ENCODE measurements at places on chromosomes 6 and 20.

DNA sequence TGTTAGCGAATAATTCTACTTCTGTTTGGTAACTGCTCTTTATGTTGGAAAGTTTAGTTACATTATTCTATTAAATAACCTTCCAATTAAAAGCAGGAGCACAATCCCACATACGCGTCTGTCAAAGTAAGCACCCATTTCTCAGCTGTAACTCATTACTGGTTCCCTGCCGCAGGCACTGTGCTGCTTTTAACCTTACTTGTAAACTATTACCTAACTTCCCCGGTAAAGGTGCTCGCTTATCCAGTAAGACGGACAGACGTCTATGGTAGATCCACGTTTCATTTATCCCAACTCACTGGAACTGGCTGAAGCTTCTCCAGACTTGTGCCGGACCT, 529 bp upstream of the ENPP4 start:
- DNase-seq = no peak

DNA sequence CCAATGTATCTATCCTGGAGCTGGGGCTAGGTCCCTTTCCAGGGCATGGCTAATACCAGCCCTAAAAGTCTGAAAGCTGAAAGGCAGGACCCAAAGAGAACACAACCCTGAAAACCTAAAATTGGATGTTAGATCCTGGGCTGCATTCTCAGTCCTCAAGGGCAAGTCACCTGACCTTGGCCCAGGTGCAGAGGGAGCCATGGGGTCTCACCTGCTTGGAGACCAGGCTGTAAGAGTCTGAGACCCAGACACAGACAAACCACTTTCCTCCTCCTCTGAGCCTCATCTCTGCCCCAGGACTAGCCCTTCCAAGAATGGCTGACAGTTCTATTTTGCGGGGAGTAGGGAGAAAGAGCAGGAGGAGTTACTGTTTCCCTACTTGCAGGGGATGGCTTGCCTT, 60.0 kb downstream of the EFCAB8 start:
- no peak for DNase-seq

GRCh38 chr6:170416303-170416702, 109.7 kb downstream of the FAM120B start:
- no peak for DNase-seq

- no peak for DNase-seq
These were observed 6.2 kb downstream of the ITCH start for GRCh38 chr20:34369265-34369664.

- DNase-seq = no peak
These were observed 64.4 kb downstream of the TMEM242 start for GRCh38 chr6:157258878-157259277.

DNA sequence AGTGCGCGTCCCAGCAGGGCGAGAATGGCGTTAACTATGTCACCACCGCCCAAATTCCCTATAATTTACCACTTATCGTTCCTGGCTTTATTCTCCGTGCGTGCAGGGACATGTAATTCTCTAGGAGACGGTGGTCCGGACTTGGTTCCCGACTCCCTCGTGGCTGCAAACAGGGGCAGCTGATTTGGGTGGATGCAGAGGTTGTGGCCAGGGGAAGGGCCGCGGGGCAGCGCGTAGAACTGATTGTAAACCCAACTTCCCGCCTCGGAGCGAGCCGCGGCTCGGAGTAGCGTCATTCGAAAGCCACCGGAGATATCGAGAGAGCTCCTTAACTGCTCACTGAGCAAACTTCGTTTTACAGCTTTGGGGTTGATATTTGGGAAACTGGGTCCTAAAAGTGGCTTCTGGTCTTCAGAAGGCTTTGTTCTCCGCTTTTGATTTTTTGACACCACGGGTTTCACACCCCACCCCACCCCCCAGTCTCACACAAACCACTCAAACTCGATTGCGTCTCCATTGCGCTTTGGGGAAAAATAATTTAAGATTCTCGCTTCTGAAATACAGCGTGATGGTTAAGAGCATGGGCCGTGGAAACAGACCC, 17.5 kb upstream of the ZSCAN9 start:
- DNase-seq = peak; percentile 38

GRCh38 chr20:9637889-9638288, 123.5 kb downstream of the LAMP5 start:
- DNase-seq = no peak

DNA sequence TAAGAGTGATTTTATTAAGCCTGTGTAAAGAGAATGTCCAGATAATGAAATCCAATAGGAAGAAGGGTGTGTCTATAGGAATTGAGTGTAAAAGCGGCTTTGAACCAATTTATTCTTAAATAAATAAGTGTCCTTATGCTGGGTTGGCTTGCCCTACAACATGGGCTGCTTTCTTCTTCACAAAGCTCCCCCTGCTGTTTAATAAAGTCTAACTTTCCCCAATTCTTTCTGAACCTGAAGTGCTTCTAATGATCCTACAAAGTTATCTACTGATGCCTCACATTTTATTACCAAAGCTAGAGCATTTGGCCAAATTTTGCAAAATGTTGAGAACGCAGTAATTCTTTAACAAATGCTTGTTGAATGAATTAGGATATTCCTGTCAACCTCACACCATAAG, 36.3 kb upstream of the SIRT5 start:
- no peak for DNase-seq

DNA sequence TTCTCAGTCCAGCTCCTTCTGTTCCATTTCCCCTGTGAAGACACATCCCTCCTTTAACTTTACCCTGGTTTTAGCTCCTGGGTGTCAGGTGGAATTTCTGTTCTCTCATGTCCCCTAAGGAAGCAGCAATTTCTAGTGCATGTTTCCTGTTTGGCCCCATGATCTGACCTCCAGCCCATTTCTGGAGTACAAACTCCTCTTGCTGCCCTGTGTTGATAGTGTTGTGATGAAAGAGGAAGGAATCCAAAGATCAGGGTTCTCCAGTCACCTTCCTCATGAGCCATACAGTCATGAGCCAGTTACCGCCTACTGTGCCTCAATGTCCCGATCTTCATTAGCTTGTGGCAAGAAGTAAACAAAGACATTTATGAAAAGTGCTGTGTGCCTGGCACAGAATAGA, 97.4 kb downstream of the PHACTR1 start:
- DNase-seq = no peak

DNA sequence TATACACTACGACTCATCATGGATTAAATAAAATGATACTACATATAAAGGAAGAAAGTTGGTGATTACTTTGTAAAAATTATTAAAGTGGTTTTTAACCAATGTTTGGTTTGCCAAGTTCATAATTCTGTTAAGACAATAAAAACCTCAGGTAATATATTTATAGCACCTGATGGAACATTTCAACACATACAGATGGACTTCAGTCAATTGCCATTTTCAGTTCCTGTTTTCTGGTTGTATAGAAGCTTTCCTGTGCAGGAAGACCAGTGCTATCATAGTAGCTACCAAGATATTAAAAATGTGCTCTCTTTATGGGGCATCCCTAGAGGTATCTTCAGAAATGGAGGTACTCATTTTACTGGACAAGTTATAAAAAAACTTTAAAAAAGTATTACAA, 1686.4 kb downstream of the GRIK2 start:
- DNase-seq = no peak

GRCh38 chr6:22445946-22446345, 123.4 kb upstream of the HDGFL1 start:
- DNase-seq = no peak

DNA sequence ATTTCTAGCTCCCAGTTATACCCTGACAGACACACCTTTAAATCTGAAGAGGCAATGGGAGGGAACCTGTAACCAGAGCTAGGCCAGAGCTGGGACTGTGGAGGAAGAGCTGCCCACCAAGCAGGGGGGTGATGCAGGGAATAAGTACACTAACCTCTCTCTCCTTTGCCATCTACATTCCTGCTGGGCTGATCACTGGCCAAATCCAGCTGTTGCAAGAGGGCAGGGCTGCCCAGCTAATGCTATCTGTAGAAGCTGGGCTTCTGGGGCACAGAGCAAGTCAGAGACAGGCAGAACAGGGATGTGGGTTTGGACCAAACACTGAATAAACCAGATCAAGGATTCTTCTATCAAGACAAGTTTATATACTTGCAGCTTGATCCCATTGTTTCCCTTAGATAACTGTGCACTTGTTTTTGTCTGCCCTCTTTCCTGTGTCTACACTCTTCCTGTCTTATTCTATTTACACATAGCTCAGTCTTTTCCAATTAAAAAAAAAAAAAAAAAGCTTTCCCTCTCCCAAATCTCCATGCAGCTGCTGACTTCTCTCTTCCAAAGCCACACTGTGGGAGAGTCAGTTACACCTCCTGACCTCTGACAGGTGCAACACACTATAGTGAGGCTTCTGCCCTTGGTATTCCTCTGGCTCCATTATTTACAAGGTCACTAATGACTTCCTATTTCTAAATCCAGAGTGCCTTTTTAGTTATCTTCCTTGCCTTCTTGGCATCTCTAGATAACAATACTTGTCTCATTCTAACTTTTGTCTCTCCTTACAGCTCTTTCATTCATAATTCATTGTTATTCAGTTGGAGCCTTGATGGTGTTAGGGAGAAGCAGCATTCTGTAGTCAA, 43.7 kb downstream of the TRIM38 start:
- no peak for DNase-seq

GRCh38 chr6:106739387-106739786, 110.0 kb downstream of the QRSL1 start:
- peak; percentile 63 for DNase-seq

DNA sequence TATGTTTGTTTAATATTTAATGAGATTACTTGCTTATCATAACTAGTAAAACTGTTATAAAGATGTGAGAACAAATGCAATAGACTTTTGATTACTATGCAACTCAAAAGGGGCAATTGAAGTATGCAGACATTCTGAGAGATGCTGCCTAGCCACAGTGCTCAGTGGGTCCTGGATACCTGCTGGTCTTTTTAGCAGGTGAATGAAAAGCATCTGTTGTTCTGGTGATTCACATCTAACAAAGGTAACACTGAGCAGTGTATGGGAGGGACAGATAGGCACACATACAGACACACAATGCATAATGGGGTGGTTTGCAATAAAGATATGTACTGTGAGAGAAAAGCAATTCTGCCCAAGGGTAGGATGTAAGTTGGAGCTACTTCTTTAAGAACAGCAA, 46.9 kb downstream of the OGFRL1 start:
- DNase-seq = no peak

DNA sequence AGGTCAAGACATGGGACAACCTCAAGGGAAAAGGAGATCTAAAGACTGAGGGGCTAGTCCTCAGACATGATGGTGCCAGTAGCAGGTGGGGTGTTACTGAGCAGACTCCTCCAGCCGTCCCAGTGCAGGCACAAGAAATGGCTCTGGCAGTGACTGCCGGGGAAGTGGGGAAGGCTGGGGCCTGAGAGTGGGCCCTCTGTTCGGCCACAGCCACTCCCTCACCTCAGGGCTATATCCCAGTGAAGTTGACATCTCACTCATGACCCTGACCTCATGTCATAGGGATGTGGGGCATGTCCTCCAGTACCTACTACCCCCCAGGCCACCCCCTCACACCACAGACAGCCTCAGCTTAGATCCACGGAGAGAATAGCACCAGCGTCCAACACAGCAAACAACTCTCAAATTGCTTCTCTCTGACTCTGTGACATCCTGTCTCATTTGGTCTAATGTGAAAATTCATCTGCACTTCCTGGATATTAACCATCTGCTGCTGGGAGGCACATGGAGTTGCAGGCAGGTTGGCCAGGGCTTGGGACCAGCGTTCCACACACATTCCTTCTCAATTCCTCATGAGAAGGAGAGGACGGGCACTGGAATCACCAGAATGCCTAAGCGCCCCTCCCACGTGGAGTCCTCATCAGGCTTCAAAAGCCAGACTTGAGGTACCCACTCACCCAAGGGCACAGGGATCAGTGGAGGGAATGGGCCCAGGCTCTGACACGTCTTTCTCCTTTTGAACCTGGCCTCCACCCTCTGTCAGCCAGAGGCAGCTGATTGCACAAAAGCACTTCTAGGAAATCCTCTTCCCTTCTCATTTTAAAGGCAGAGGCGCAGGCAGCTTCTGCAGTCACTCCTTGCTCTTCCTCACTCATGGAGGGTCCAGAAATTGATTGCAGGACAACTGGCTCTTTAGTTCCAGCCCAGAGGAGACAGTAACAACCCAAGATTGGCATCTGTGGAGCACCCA, 163.6 kb upstream of the CST7 start:
- DNase-seq = no peak

GRCh38 chr6:39263303-39264037, 34.2 kb upstream of the KCNK5 start:
- no peak for DNase-seq

DNA sequence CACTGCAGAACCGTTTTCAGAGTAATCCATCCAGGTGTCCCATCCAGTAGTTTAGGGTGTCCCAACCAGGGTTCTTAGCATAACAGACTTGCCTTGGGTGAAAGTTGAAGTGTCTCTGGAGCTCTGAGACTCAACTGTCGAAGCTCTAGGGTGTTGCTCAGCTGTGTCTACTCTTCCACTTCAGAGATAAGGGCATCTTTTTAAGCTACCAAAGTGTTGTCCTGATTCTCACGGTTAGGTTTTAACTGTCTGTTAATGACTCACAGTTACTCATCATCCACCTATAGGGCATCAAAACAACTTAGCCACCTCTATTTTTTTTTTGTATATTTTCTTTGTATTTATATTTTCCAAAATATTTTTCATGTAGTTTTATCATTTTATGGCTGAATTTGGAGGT, 36.9 kb upstream of the TBX18 start:
- DNase-seq = no peak

- no peak for DNase-seq
These were observed 75.2 kb upstream of the ARHGAP18 start for GRCh38 chr6:129785047-129785755.

DNA sequence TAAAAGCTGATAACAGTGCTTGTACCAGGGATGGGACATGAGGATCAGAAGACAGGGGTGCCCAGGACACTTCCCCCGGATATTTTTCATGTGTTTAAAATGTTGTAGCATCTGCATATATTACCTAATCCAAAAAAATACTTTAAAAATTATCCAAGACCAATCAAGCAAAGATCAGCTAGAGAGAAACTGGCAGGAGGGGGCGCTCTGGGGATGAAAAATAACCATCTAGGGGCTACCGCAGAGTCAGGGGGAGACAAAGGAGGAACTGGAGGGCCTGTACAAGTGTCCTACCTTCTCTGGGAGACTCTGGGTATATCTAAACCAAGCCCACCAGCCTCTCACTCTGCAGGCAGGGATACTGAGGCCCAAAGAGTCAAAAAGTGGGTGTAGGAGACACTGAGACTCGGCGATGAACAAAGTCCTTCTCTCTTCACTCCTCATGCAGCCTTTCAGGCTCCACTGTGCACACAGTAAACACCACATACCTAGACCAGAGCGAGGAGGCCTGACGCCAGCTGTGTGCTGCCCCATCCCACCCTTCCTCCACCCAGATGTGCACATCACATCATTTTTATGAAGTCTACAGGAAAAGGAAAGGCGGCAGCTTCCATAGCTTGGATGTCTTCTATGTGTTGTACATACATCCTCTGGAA, 9.8 kb downstream of the RIMS4 start:
- DNase-seq = no peak

DNA sequence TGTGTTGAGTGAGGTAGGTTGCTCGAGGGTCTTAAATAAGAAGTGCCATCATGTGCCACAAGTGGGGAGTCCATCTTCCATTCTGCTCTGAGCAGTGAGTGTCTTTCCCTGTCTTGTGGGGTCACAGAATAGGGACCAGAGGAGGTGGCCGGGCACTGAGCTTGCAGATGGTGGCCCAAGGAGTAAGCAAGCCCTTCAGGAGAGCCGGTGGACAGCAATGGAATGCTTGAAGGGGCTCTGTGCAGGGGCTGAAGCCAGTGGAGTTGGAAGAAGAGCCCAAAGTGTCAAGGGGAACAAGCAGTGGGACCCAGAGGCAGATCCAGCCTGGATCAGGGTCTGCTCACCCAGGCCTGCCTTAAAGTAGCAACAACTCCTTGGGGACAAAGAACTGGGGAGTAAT, 213.5 kb upstream of the SNX9 start:
- DNase-seq = peak; percentile 5

- no peak for DNase-seq
These were observed 3.6 kb upstream of the SLC12A5 start for GRCh38 chr20:46025376-46025783.

All from femur (tissue), 1 donor.